ENCODE measurements at places on chromosomes 13 and 19.

GRCh38 chr19:12092065-12092867 lies 27.7 kb downstream of the ZNF844 start:
- DNase-seq, result peak; percentile 84

DNA sequence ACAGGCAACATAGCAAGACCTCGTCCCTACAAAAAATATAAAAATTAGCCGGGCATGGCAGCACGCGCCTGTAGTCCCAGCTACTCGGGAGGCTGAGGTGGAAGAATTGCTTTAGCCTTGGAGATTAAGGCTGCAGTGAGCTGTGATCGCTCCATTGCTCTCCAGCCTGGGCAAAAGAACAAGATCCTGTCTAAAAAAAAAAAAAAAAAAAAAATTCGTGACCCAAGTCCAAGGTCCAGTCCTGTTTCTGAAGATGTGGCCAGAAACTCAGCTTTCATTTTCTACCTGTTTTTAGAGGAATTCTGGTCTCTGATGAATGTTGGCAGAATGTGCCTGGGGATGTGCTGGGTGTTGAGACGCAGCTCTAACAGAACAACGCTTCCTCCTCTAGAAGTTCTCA lies 1.9 kb upstream of the PGPEP1 start:
- no peak for DNase-seq

GRCh38 chr19:45615795-45616703 lies 14.0 kb upstream of the GPR4 start:
- DNase-seq, result peak; percentile 94

- DNase-seq, result no peak
Measured at GRCh38 chr13:88824218-88824617, 1153.0 kb downstream of the SLITRK5 start.

DNA sequence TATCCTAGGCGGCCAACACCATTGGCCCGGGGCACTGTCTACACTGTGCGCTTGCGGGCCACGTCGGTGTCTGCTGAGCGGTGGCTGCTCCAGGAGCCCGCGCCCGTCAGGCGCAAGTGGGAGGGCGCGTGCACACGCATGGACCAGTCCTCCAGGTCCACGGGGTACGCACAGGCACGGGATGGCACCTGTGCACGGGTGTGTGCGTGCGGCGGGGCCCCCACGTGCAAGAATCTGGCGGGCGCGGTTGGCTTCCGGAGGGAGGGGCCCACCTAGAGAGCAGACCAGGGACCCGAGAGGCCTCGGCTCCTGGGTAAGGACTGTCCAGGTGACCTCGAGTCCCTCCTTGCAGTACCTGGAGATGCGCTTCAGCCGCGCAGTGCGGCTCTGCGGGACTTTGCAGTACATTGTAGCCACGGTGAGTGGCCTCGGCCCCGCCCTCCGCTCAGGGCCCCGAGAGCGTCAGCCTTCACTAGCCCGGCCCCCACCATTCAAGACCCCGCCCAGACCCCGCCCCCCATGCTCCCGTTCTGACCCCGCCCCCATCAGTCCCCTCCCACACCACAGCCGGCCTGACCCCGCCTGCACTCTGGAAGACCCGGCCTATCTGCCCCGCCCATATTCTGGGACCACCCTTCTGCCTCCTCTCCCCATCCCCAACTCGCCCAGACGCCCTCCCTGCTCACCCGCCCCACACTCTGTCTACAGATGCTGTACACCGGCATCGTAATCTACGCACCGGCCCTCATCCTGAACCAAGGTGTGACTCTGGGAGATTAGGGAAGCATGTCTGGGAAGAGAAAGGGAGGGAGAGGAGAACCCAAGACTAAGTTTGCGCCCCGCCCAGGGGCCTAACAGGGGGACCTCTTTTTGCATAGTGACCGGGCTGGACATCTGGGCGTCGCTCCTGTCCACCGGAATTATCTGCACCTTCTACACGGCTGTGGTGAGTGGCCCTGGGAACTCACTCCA lies 2.3 kb downstream of the SLC5A5 start:
- DNase-seq, result peak; percentile 84

GRCh38 chr13:106104281-106104901 lies 431.1 kb downstream of the EFNB2 start:
- DNase-seq, result no peak

DNA sequence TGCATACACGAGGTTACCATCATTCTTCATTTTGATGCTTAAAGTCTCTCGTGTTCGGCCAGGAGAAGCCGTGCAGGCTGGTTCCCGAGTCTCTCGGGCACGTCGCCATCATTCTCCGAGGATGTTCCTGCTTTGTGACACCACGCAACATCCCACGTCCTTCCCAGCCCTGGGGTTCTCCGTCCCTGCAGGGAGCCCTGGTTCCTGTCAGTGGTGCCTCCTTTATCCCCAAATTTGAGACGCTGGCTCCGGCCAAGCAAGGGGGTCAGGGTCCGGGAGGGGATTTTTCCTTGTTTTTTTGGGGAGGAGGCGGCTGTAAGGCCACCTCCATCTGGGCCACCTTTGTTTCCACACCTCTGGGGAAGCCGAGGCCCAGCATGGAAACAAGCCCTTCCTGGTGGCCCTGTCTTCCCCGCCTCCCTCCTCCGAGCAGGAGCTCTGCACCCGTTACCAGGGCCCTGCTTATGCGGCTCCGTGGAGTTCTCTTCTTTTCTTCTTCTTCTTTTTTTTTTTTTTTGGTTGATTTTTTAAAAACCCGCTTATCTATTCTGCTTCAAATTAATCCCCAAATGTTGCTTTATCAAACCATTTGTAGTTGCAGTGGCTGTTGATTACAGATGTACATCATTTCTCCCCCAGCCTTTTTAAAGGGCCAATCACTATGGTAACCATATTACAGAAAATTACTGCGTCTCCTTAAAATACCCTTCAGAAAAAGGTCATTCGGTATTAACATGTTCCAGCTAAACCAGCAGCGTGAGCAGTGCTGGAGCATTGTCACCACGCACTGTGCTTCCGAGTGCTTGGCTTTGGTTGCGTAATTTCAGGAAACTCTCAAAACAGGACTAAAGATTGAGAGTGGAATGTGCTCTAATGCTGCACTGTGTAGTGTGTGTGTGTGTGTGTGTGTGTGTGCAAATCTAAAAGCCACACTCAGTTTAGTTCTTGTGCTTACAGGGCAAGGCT lies 50.4 kb downstream of the TEX29 start:
- no peak for DNase-seq

GRCh38 chr19:53091413-53092254 lies 11.6 kb downstream of the ZNF160 start:
- no peak for DNase-seq
